ENCODE measurements at places on chromosomes 1 and 21.
A peak's percentile ranks its signal among the peaks of the same experiment; 100 is the strongest.

- DNase-seq: no peak
Measured at GRCh38 chr1:247367786-247368422, 36.2 kb upstream of the ZNF496 start.

GRCh38 chr1:44673675-44674112 lies 587 bp downstream of the TMEM53 start:
- DNase-seq: no peak

DNA sequence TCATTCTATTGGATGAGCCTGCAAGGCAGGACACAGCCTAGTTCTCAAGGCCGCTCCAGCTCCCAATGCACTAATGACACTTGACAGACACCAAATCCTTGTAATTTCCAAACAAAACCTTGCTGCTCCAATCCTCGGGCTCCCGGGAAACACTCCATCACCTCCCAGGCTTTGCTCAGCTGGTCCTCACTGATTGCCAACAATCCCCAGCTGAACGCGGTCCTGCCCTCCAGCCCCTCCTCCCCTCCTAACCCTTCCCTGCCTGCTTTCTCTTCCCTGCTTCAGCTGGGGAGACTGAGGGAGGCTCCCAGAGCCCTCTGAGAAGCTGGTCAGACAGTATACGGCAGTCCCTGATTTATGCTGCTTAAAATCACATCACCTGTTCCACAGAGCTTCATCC lies 114.4 kb upstream of the TNR start:
- no peak for DNase-seq

GRCh38 chr1:43285269-43285990 lies at the start of gene C1orf210:
TSS of gene C1orf210 (minus strand) at chr1:43285581. CDS start at chr1:43283270, 2,311 bp downstream.
- DNase-seq: no peak

DNA sequence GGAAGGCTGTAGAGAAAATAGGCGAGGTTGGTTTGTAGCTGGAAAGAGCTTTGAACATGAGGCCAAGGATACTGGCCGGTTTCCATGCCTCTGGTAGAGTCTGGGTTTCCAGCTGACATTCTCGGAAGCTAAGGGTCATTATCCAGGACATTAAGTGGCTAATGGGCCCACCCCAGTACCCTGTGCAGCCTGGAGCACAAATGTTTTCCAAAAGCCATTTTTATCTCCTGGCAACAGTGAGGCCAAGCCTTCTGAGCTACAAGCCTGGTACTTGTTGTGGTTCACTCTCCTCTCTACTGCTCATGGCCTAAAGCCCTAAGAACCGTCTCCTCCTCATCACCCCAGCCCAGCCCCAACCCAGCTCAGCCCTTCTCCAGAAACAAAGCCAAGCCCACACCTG lies 122.9 kb downstream of the DMRTA2 start:
- DNase-seq: no peak

- DNase-seq: no peak
Measured at GRCh38 chr1:178716111-178716510, 8.9 kb upstream of the RALGPS2 start.

GRCh38 chr1:38258085-38258627 lies 211.6 kb upstream of the POU3F1 start:
- DNase-seq: no peak

DNA sequence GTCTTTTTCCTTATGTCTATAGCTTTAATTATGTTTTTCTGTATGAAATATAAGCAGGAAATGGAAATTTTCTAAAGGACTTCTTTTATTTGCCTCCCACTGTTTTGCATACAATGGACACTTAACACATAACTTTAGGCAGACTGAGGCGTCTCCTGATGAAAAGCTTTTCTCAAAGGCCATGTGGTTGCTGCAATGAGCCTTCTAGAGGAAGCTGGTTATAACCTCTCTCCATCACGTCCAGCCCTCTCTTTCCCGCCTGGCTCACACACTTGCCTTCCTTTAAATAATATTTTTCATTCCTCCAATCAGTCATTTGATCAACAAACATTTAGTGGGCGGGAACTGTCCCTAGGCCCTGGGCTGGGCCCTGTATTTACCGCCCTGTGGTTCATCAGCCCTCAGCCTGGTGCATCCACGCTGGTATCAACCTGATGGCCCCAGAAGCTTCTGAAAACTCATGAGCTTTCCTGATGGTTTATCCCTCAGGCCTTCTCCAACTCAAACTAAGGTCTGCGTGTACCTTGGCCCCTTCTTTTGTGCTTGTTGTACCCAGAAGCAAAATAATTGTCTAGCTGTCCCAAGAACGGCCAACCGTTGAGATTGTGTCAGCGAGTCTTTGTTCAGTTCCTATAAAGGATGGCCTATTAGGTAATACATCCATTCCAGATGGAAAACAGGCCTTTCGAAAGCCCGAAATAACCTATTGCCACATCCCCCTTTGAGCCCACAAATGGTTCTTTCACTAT lies 75.3 kb upstream of the LYST start:
- DNase-seq: no peak

GRCh38 chr1:15405106-15405850 lies 4.4 kb upstream of the EFHD2 start:
- DNase-seq: no peak

DNA sequence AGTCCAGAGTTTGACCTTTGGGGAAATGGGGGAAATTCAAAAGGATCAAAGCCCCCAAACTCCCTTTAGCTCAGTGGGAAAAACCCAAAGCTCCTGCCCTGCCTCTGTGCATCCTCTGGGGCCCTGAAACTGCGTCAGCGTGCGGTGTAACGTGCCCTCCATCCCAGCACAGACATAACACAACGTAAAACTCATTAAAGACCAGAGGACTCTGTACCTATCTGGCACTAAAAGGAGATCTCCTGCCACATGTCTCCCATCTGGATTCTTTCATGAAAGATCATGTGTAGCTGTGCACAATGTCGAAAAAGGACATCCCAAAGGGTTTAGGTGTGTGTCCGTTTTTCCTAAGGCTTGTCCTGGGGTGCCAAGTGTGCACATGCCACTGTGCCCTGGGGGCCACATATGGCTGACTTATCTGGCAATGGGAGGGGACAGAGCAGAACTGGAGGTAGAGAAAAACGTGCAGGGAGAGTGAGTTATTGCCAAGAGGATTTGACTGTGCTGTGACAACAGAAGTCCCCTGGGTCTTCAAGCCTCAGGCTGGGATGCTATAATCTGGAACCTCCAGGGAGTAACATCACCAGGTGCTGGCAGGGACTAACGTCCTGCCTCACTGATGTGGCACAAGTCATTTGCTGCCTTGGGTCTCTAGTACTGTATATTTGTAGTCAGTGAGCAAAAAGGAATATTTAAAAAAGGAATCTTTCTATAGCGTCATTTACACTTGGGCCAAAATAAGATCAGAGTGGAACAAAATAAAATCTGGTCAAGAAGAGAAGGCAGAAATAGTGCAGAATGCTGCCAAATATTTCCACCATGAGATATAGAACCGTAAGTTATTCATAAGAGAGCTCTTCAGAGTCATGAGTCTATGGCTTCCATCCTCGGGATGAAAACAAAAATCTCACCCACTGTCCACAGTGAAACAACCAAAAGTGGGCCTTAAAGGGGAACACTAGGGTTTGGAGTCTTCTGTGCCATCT lies 52.3 kb downstream of the ITPKB start:
- peak; percentile 39 for DNase-seq

GRCh38 chr1:5945445-5945844 lies 46.8 kb downstream of the NPHP4 start:
- no peak for DNase-seq

GRCh38 chr1:57518496-57518895 lies 94.6 kb upstream of the DAB1 start:
- DNase-seq: no peak

GRCh38 chr1:183077097-183077496 lies 53.9 kb downstream of the LAMC1 start:
- DNase-seq: no peak

DNA sequence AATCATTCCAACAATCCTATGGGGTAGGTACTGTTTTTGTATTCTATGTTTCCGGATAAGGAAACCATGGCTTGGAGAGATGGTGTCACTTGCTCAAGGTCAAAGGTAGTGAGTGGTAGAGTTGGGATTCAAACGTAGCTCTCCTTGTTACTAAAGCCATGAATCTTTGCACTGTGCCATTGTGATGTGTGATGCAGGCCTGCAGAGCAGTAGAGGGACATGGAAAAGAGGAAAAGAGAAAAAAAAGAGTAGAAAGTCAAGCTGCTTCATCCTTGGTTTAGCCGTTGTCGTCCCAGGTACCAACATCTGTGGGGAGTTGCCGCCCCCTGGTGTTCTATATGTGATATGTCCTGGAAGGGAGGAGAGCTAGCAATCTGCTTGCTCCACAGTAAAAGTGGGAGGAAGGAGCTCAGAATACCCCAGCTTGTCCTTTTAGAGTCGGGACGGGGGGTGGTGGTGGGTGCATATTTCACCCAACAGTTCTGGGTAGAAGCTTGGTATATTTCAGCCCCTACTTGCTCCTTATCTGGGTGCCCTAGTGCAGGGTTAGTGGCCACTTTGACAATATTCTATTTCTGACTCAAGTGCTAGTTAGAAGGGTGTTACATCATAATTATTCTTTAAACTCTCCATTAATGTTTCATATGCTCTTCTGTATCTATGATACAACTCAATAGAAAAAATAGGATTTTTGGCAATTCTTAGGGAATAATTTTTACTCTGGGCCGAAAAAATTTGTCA lies 98.4 kb downstream of the EBNA1BP2 start:
- DNase-seq: peak; percentile 82

GRCh38 chr1:201499795-201500669 lies 6.9 kb downstream of the CSRP1 start:
- peak; percentile 24 for DNase-seq

- peak; percentile 44 for DNase-seq
Measured at GRCh38 chr1:32871364-32872191, 866 bp upstream of the FNDC5 start.

DNA sequence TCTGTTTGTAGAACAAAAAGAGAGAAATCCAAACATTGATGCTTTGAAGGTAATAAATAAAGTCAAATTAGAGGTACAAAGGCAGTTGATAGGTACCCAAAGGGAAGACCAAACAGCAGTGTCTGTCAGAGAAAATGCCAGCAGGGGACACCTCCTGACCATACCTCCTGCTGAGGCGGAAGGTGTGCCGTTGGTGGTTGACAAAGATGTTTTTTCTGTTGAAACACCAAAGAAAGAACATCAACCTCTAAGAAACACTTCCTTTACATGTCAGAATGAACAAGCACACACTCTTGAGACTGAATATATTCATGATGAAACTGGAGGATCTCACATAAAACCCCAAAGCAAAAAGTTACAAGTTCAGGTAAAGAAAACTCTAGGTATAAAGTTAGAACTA lies 128.3 kb downstream of the MACF1 start:
- DNase-seq: no peak

- peak; percentile 61 for DNase-seq
Measured at GRCh38 chr1:162626094-162626493, 6.2 kb upstream of the DDR2 start.

DNA sequence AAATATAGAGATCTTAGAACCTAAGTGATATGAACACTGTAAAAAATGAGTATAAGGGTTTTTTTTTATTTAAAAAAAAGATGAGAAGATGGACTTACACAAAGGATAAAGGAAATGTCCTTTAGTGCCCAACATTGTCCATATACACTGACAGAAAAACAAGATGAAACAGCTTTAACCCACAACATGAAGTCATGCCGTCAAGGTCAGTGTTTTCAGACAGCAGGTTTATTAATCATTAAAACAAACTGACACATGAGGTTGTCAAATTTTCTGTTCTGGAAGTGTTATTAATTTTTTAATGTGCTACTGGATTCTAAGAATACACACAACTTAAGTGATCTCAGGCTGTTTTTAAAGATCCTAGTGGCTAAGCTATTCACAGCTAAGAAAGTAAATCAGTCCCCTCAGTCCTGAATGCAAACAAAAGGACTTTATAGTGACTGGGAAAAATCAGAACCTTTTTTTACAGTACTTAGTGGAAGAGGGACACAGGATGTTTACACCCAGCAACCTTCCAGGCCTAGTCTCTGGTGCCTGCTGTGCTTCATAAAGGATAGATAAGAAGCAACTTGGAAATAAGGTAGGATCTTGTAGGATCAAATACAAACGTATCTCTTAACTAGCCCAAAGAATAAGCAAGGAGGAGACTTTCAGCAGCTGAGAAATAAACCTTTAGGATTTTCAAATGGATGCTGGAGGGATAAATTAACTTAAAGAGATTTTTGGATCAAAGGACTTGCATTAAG lies 21.9 kb upstream of the PKN2 start:
- no peak for DNase-seq

DNA sequence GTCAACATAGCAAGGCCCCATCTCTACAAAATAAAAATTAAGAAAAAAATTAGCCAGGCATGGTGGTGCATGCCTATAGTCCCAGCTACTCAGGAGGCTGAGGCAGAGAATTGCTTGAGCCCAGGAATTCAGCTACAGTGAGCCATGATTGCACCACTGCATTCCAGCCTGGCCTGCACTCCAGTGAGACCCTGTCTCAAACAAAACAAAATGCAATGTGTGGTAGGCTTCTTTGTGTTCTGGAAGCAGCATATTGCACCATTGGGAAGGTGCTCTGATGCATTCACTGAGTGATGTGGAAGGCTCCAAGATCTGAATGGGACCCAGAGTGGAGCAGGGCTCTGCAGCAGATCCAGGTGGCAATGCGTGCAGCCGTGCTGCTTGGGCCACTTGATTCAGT lies 99.6 kb upstream of the COG2 start:
- DNase-seq: no peak
